ENCODE measurements at places on chromosomes 7 and 10.

DNA sequence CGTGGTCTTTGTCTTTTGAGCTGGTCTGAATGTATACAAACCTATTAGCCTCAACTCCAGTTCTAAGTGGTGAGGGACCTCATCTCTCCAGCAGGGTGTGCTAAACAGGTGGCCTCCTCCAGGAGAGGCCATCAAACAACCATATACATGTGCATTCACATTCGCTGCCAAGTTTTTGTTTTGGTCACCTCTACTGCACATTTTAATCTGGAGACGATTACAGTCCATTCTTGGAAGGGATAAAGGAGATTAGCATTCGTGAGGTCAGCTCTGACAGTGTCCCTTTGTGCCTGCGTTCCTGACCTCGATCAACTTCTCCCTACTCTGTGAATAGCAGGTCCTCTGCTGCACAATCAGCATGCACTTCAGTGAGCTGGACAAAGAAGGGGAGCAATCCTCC lies 60.8 kb downstream of the RHOBTB1 start:
- DNase-seq, result no peak

DNA sequence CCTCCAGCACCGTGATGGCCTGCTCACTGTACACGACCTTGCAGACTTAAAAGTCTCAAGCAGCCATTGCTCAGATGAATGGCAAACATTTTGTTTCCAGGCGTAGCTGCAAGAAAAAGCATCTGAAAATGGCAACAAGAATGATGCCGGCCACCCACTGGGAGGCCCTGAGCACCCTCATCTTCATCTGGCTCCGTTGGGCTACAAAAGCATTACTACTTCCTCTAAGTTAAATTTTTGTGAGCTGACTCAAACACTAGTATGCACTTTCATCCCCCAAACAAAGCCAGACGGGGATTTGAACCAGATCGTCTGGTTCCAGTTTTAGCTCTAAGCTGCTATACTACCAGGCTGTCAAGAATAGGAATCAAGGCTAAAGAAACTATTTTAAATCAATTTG lies 116.6 kb upstream of the CDK1 start:
- no peak for DNase-seq

- DNase-seq, result peak; percentile 3
These were observed at the start of gene SFXN2 for GRCh38 chr10:102714621-102715455. Gene SFXN2, plus strand, starts transcription at chr10:102714636. Its CDS starts 12,001 bp downstream, at chr10:102726637.

DNA sequence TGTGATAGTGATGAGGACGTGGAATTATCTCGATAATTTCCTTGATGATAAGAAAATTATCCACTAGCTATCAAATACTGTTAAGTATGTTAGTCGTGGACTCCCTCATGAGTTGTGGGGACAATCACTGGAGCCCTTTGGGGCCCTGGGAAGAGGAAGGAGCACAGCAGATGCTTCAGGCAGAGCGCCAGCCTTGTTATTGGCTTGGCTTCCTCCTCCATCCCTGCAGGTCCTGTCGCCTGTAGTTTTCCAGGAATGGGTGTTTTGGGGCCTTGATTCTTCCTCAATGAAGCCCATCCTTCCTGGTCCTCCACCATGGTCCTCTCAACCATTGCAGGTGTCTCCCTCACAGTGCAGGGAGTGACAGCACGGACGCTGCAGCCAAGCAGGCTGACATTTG lies 32.5 kb upstream of the ZNF32 start:
- no peak for DNase-seq

DNA sequence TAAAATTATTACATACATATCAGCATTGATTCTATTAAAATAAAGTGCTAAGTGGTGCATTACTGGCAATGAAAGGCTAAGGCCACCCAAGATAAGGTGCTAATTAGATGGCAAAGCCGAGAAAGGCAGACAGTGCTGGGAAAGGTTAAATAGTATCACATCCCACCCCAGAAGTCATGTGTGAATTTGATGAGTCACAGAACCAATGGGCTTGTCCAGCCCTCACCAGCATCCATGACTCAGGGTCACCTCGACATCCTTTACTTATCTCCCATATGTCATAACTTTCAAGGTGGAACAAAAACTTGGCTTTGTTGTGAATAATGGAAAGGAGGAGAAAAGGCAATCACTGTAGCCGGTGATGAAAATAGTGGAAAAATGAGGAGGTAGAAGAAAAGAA lies 459.1 kb downstream of the PLXNA4 start:
- no peak for DNase-seq

DNA sequence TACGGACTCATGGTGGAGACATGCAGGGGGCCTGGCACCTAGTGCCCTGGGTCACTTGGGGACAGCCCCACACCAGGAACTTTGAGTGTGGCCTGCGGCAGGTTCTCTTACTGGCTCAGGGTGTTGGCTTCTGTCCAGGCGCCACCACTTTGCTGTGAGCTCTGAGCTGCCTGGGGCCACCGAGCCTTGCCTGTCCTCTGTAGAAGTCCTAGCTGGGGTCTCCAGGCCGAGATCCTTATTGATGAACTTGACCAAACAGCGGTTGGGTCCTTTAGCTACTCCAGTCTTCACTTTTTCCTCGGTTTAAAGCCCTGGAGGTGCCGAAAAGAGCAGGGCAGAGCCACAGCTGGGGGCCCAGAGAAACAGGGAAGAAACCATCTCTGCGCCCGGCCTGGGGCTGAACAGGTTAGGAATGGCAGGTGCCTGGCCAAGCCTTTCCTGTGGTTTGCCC lies 41.3 kb downstream of the ZNF467 start:
- DNase-seq, result no peak

DNA sequence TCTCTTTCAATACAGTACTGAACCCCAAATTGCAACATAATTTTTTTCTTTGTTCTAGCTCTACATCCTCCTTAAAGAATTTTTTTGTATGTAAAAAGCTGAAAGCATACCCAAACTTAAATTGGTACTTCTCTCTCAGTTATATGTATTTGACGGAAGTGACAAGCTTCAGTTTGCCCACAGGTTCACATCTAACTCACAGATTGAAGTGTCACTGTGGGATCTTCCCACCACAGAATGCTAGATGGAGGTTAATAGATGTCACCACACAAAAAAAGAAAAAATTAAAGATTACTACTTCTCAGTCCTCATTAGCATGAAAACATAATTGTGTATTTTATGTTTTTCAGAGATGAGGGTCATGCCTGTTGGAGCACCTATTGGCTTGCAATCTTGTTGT lies 150.9 kb upstream of the GHITM start:
- no peak for DNase-seq

GRCh38 chr7:20113427-20114027 lies 103.7 kb downstream of the MACC1 start:
- DNase-seq, result no peak

DNA sequence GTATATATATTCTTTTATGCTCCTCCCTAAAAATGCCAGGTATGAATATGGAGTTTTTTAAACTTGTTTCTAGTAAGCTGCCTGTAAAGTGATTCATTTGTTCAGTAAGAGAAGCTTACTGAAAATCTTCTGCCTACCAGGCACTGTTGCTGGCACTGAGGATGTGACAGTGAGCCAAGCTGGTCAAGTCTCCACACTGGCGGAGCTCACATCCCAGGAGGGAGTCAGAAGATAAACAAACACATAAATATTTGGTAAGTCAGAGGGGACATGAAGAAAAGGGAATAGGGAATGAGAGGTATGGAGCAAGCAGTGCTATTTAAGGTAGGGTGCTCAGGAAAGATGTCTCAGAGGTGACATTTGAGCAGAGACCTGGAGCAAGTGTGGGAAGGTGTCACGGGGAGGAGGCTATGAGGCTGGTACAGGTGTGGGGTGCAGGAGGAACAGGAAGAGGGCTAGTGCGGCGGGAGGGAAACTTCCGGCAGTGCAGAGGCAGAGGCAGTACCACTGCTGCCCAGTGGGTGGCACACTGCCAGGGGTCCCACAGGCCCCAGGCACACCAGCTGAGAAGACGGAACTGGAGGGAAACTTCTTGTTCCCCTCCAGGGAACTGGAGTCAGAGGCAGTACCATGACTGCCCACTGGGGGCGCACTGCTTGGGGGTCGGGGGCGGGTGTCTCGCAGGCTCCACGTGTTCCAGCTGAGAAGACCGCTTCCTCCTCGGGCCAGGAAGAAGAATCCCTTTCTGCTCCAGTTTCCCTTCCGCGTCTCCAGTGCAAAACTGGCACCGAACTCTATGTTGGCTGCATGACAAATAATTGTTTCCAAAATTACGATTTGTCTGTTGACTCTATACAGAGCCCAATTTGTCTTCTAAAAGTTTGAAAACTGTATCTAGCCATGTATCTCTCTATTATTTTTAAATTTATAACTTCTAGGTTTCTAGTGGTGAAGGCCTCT lies 161.0 kb downstream of the TEX36 start:
- no peak for DNase-seq

- DNase-seq, result no peak
These were observed 2.2 kb downstream of the ZNF800 start for GRCh38 chr7:127390186-127390816.

DNA sequence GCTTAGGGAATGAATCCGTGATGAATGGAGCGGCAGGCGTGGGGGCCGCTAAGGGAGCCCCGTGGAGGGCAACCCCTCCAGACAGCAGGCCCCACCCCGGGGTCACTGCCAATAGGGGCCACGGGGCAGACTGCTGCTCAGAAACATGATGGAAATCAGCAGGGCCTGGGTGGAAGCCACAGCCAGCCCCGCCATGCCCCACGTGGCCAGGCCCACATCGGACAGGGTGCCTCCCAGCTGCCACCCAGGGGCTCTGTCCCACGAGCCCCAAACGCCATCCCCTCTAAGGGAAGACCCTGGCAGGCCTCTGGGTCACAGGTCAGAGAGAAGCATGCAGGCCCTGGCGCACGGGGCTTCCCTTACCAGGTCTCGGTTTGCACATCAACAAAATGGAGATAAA lies 28.4 kb downstream of the TNRC18 start:
- DNase-seq, result no peak

- DNase-seq, result no peak
These were observed 649 bp downstream of the IDE start for GRCh38 chr10:92573091-92573797.

- no peak for DNase-seq
These were observed 88.4 kb upstream of the PPIF start for GRCh38 chr10:79258894-79259293.

GRCh38 chr7:102913826-102914225 lies 1.0 kb downstream of the LRRC17 start:
- DNase-seq, result no peak

DNA sequence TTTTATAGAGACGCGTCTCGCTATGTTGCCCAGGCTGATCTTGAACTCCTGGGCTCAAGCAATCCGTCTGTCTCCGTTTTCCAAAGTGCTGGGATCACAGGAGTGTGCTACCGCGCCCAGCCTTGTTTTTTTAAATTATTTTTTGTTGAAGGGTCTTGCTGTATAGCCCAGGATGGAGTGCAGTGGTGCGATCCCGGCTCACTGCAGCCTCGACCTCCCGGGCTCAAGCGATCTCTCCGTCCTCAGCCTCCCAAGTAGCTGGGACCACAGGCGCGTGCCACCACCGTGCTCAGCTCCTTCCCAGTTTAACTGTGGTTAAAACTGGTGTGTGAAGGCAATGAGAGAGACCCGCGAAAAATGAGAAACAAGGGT lies 11.0 kb upstream of the HNRNPF start:
- no peak for DNase-seq

- DNase-seq, result no peak
These were observed 13.2 kb upstream of the CCDC172 start for GRCh38 chr10:116311016-116311415.

DNA sequence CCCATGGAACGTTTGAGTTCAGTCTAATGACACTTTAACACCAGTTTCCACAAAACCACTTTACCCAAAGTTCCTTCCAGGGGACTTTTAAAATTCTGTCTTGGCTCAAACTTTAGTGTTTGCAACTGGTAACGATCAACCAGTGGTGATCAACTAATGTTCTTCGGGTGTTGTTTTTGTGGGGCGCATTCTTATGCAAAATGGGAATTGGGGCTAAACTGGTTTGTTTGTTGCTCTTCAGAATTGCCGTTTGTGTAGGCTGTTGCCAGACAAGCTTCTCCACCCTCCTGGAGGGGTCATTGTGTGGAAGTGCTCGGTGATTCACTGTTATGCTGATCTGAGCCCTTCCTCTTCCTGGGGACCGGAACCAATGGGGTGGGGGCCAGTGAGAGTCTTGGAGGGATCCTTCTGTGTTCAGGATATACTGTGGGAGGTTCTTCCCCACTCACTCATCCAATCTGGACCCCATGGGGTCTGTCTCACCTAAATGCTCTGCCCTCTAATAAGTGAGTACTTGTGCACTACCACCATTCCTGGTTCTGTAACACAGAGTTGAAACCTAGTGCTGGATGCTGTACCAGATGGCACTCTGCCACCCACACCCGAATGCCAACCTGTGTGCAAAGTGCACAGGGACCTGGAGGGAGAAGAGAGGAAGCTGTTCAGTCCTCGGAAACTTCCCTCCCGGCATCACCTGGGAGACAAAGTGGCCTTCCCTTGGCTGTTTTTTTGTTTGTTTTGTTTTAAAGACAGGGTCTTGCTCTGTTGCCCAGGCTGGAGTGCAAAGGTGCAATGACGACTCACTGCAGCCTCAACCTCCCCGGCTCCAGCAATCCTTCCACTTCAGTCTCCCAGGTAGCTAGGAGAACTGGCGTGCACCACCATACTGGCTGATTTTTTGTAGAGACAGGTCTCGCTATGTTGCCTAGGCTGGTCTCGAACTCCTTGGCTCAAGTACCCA lies 2.1 kb downstream of the NFE2L3 start:
- no peak for DNase-seq

- no peak for DNase-seq
These were observed 183.7 kb downstream of the SORCS1 start for GRCh38 chr10:106980495-106981451.

DNA sequence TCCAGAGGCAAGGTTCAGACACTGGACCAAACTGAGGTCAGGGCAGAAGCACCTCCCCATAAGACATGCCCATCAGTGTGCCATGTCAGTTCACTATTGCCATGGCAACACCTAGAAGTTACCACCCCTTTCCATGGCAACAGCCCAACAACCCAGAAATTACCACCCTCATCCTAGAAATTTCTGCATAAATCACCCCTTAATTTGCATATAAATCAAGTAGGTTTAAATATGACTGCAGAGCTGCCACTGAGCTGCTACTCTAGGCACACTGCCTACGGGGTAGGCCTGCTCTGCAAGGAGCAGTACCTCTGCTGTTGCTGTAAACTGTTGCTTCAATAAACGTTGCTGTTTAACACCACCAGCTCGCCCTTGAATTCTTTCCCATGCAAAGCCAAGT lies 12.7 kb downstream of the STEAP2 start:
- no peak for DNase-seq

DNA sequence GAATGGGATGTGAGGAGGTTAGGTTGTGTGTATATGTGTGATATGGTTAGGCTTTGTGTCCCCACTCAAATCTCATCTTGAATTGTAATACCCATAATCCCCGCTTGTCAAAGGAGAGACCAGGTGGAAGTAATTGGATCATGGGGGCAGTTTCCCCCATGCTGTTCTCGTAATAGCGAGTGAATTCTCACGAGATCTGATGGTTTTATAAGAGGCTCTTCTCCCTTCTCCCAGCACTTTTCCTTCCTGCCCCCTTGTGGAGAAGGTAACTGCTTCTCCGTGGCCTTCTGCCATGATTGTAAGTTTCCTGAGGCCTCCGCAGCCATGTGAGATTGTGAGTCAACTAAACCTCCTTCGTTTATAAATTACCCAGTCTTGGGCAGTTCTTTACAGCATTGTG lies 47.3 kb downstream of the NPVF start:
- DNase-seq, result no peak

Data from stimulated activated CD4-positive, alpha-beta T cell treated with anti-CD3 and anti-CD28 coated beads, Interleukin-1b, Interleukin-23, amount 100 ng/mL, for 1 hour (primary cell).